H4 (cell line): ENCODE measurements at places on chromosomes 16 and 17.
A peak's percentile ranks its signal among the peaks of the same experiment; 100 is the strongest.

DNA sequence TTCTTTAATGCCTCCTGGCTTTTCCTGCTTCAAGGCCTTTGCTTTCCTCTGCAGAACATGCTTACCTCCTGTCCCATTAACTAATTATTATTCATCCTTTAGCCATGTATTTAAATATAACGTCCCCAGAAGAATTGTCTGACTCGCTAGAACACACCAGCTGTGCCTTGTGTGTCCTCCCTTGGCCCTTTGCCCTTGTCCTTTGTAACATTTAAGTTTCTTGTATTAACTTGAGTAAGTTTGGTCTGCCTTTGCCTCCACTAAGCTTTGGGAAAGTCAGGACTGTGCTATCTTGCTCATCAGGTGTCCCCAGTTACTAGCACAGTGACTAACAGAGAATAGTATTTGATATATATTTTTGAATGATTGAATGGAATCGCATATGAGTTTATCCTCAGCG, 29.6 kb upstream of the ABCA9 start:
- DNase-seq, result no peak

GRCh38 chr16:8972843-8973586, 9.3 kb upstream of the USP7 start:
- no peak for DNase-seq

GRCh38 chr16:17224879-17225281, 245.9 kb downstream of the XYLT1 start:
- DNase-seq, result peak; percentile 87

DNA sequence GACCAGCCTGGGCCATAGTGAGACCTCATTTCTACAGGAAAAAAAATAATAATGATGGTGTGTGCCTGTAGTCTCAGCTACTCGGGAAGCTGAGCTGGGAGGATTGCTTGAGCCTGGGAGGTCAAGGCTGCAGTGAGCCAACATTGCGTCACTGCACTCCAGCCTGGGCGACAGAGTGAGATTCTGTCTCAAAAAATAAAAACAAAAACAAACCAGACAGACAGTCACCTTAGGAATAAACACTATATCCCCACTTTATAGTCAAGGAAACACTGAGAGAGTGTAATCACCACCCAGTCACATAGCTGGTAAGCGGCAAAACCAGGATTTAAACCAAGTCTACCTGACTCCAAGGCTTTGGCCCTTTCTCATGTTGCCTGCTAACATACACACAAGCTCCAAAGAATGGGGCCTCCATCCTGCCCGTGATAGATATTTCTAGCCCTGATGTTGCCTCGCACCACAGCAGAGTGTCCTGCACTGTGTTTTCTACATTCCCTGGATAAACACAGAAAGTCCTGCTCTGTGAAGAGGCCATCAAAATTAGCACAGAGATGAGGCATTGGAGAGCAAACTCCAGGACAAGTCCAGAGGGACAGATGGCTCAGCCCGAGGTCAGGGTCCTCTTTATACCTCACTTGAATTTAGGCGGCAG, 66.1 kb upstream of the SMURF2 start:
- DNase-seq, result no peak

GRCh38 chr16:73066927-73067670, 19.2 kb upstream of the ZFHX3 start:
- DNase-seq, result no peak

- no peak for DNase-seq
Observed at GRCh38 chr17:263271-263670, 81.8 kb upstream of the DOC2B start.

DNA sequence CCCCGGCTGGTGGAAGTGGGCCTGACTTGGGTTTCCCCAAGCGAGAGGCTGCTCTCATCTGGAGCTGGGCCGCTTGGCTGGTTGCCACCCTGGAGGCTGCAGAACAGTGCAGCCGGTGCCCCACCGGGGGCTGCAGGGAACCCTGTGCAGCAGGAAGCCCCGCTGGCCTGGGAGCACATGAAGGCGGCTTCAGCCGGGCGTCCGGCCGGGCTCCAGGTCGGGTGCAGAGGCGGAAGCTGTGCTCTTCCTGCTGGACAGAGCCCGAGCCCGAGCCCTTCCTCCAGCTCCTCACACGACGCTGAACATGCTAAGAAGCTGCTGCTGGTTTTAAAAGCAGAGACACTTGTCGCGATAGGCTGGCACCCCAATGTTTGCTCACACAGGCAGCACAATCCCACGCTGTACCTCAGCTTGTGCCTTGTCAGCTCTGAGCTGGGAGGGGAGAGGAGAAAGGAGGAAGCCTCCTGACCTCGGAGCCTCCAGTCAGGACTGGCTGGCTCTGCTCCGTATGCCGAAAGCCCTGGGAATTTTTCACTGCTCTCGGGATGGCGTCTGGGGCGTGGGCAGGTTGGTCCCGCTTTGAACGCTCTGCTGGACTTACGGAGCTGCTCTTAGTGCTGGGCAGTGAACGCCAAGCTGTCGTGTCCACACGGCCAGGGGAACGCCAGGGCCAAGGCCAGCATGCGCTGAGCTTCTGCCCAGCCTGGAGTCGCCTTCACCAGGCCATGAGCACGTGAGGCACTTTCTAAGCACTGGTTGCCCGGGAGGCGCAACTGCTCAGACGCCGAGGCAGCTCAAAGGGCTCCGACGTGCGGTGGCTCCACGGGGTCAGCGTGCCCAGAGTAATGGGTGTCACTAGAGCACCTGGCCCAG, 8.8 kb downstream of the CDK5R1 start:
- no peak for DNase-seq

DNA sequence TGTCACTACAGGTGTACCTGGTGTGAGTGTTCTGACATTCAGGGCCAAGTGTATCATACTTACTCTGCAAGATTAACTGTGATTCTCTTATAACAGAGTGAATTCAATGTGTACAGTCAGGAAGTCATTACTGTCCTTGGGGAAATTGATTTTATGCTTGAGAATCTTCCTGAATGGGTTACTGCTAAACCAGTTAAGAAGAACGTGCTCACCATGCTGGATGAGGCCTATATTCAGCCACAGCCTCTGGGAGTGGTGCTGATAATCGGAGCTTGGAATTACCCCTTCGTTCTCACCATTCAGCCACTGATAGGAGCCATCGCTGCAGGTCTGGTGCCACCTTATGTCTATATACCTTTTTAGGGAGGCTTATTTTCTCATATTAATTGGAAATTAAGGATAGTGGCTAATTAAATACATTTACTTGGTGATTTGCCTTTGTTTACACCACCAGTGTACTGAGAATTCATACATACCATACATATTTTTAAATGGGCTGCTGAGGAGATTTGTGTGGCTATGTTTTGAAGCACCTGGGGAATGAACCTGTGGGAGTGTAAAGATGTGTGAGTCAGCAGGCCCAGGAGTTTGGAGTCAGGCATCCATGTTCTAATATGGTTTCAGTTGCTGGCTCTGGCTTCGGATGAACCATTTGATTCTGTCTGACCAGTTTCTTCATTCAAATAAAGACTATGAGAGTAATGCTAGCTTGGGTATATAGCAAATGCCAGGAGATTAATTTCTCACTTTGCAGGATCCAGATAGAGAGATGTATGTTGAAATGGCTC, 3.1 kb downstream of the ALDH3A2 start:
- DNase-seq, result no peak

GRCh38 chr17:14297161-14297851, 3.6 kb upstream of the HS3ST3B1 start:
- DNase-seq, result no peak

DNA sequence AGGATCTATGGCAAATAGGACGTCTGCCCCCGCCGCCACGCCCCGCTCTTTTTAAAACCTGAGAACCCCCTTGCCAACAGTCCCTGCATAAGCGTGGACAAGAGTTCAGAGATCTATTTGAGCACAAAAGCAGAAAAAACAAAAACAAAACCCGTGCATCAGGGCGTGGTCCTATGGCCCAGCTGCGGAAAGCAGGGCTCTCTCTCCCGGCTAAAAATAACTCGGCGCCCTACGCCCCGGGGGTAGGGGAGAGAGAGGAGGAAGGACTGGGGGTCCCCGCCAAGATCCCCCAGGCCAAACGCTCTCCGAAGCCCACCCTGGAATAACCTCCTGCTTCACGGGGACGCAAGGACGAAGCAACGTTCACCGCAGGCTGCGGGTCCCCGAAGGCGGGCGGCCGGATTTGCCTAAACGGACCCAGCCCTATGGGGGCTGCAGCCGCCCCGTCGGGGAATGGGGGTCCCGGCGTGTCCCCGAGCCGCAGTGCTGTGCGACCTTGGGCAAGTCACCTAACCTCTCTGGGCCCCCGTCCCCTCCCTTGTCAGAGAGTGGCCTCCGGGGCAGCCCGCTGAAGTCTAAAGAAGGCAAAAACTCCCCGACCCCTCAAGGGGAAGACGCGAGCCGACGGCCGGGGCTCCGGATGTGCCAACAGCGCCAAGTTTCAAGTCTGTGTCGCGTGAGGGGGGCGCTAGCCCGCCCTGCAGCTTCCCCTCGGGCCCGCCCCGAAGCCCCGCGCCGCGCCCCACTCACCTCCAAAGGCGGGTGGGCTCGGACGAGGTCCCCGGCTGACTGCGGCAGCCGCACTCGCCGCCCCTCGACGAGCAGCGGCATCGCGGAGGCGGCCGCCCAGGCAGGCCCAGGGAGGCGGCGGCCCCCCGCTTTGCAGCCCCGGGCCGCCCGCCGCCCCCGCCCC, 477 bp downstream of the NTAN1 start:
- no peak for DNase-seq

- DNase-seq, result peak; percentile 68
Observed at GRCh38 chr17:4948166-4948930, at the start of gene PFN1. Gene PFN1, minus strand, starts transcription at chr17:4948530. Its CDS starts 136 bp downstream, at chr17:4948394.

DNA sequence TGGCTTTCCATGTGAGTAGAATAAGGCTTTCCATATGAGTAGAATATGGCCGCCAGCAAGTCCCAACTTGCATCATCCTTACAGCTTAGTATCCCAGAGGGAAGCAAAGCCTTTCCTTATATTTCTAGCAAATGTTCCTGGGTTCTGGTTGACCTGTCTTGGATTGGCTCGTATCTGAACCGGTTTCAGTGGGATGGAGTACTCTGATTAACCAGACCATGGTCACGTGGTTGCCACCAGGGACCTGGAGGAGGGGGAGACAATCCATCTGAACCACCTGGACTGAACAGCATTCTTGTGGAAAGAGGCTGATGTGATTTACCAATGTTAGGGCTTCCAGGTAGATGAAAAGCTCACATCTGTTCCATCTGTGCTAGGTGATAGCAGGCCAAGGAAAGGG, 89.0 kb downstream of the SHISA6 start:
- DNase-seq, result no peak

GRCh38 chr16:10616756-10617640, 36.6 kb upstream of the EMP2 start:
- DNase-seq, result peak; percentile 75

DNA sequence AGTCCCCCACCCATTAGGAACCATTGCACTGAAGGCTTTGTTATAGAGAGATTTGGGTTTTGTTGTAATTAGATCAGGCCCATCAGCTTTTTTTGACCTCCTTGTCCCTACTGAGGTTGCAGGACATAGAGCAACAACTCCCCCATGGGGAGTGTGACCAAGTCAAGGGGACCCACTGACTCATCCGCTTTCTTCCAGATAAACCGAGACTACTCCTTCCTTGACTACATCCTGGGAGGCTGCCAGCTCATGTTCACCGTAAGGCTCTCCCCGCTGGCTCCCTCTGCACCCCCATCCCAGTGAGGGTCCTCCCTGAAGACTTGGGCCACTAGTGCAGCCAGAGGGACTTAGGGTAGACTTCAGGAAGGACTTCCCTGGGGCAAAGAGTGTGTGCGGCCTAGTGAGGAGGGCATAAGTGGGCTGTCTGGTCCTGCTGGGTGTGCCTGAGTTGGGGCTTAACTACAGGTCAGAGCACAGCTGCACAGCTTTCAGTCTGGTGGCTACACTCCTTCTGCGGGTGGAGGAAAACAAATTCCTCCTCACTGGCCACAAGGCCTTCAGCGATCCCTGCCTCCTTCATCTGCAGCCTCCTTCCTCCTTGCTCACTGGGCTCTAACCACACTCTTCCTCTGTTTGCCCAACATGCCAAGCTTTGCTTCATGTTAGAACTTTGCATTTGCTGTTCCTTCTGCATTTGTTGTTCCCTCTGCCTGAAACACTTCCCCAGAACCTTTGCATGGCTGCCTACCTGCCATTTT, 31.0 kb downstream of the CPNE2 start:
- DNase-seq, result no peak

DNA sequence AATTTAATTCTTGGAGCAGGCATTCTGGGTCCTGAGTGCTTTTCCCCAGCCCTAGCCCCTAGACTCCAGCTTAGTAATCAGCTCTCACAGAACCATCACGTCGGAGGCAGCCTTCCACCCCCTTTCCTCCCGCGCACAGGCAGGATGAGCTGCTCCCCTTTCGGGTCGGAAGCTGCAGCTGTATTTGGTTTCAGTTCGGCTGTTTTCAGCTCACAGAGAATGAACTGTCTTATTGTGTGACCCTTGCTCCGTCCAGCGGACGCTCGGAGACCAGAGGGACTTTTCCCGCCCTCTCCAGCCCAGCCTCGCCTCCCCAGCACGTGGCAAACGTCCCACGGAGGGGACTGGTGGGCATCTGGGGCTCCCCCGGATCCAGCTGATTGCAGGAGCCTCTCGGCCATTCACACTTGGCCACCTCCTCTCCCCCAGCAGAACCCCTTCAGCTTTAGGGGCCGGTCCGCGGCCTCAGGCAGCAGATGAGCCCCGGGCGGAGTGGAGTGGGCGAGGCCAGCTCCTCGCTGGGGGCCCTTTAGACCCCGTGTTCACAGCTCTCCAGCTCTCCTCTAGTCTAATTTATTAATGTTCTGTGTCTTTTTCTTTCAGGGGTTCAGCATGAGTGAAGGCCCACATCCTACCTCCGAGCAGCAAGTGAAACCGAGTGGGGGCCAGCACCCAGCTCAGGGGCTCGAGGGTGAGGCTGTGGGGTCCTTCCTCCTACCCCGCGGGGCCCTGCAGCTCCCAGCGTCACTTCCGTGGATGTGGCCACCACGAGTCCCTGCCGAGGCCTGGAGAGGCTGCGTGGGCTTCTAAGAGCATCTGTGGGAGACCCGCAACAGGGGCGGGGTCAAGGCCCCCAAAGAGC, 863 bp upstream of the UTS2R start:
- no peak for DNase-seq

DNA sequence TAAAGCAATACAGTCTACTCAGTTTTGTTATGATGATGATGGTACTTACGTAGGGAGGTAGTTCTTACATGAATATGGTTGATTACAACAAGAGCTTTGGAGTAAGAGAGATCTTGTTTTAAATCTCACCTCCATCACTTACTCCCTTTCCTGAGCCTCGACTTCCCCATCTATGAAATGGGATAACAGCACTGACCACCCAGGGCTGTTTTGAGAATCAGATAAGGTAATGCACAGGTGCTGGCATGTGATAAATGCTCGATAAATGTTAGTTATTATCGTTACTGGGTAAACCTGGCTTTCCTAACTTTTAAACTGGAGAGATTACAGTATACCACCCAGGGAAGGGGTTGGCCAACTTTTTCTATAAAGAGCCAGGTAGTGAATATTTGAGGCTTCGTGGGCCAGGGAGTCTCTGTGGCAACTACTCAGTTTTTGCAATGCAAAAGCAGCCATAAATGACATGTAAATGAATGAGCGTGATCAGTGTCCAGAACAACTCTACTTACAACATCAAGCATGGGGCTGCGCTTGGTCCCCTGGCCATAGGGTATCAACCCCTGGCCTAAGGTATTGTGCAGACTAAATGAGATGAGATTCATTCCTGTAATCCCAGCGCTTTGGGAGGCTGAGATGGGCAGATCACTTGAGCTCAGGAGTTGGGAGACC, 73.7 kb downstream of the BMERB1 start:
- DNase-seq, result no peak
